ENCODE measurements at places on chromosomes 3 and 15.
A peak's percentile ranks its signal among the peaks of the same experiment; 100 is the strongest.

GRCh38 chr3:197222937-197223370 lies 75.5 kb downstream of the DLG1 start:
- DNase-seq, result no peak

DNA sequence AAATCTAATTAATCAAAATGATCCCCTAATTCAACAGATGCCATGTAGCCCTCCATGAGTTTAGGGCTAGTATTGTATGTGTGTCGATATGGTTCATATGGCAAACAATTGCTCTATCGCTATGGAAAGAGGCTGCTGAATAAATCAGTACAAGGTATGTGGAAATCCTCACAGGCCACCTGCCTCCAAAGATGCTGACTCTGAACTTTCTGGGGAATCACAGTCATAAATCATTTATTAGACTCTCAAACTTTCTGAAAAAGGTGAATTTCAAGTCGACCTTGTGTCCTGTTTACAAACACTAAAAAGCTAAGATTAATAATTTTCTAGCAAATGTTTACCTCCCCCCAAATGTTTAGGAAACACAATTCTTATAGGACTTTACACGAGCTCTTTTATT lies 462.6 kb downstream of the GABRG3 start:
- no peak for DNase-seq

- DNase-seq, result no peak
Measured at GRCh38 chr3:165617134-165617533, 220.1 kb downstream of the BCHE start.

- peak; percentile 51 for DNase-seq
Measured at GRCh38 chr3:32460031-32460749, 42.5 kb downstream of the CMTM6 start.

- DNase-seq, result peak; percentile 11
Measured at GRCh38 chr3:185659942-185660921, 74.1 kb downstream of the SENP2 start.

DNA sequence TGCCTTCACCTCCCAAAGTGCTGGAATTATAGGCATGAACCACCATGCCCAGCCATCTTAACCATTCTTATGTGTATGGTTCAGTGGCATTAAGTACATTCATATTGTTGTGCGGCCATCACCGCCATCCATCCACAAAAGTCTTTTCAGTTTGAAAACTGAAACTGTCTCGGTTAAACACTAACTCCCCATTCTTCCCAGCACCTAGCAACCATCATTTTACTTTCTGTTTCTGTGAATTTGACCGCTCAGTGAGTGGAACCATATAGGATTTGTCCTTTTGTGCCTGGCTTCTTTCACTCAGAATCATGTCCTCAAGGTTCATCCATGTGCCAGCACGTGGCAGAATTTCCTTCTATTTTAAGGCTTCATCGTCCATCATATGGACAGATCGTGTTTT lies 5.8 kb downstream of the MCM2 start:
- no peak for DNase-seq

- DNase-seq, result no peak
Measured at GRCh38 chr3:2099028-2099671, 484 bp downstream of the CNTN4 start.

- no peak for DNase-seq
Measured at GRCh38 chr3:194053136-194053535, 82.8 kb upstream of the HES1 start.

DNA sequence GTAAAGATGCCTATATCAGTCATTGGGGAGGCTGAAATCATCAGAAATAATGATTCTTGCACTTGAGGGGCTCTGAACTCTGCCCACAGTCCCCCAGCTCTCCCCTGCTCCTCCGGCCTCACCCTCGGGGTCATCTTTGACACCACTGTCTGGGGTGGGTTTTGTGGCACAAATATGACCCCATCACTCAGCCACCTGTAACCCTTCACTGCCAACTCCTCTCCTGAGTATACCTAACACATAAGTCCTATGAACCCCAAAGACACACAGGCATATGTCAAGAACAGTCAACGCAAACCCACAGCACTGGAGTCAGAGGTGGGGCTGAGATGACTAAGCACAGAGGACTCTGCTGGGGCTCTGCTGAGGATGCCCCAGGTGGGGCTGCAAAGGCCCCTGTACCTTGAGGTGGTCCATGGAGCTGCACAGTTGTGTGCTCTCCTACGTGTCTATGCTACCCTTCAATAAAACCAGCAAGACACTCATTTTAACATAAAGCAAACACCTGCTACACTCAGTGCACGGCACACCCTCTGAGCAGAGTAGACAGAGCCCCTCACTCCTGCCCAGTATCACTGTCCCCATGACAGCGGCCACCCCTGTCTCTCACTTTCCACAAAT lies 29.9 kb downstream of the SLC41A3 start:
- DNase-seq, result no peak

DNA sequence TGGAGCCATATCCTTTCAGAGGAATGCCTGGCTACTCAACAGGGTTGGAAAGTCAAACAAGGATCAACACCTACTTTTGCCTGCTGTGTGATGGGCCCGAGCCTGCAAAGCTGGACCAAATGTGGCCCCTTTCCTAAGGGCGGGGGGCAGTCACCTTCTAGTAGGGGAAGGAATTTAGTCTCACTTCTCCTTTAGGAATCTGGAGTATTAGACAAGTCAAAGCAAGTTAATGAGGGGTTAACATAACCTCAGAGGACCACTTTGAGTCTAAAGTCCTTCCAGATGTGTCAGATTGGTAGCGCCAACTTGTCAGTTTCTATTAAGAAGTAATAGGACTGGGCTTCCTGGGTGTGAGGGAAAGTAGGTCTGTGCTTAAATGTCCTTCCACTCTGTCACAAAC lies 6.8 kb downstream of the EXOSC7 start:
- no peak for DNase-seq

DNA sequence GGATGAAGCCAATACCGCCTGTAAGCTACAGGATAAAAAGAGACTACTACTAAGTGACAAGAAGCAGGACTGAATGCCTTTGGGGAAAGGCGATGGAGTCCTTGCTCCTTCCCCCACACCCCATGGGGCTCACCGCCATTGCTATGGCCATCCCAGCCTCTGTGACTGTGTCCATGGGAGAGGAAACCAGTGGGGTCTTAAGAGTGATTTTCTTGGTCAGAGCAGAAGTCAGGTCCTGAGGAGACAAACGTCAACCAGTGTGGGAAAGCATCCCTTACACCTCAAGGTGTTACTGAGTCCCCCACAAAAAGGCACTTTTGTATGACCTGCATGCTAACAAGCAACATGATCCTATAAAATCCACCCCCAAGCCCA lies 913 bp downstream of the IMPDH2 start:
- no peak for DNase-seq

- DNase-seq, result no peak
Measured at GRCh38 chr3:122982216-122983185, 45.1 kb downstream of the SEMA5B start.

DNA sequence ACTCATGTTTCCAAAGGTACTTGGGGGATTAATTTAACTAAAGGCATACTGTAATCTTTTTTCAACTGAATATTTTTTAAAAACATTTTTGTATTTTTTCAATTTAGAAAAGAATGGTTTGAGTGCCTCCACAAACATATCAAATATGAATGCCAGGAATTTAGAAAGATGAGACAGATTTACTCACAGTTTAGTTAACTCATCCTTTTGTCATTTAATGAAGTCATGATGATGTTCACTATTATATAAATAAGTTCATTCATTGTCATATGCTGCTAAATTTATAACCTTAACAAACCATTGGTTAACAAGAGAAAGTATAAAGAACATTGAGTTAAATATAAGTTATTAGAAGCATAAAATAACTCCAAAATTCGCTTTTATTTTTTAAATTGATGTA lies 50.0 kb downstream of the FGF7 start:
- DNase-seq, result no peak

- DNase-seq, result no peak
Measured at GRCh38 chr3:32431481-32431880, 39.8 kb downstream of the CMTM7 start.

- DNase-seq, result no peak
Measured at GRCh38 chr15:53328341-53328740, 431.1 kb downstream of the WDR72 start.

GRCh38 chr3:156751461-156752025 lies 74.6 kb upstream of the LEKR1 start:
- DNase-seq, result no peak

DNA sequence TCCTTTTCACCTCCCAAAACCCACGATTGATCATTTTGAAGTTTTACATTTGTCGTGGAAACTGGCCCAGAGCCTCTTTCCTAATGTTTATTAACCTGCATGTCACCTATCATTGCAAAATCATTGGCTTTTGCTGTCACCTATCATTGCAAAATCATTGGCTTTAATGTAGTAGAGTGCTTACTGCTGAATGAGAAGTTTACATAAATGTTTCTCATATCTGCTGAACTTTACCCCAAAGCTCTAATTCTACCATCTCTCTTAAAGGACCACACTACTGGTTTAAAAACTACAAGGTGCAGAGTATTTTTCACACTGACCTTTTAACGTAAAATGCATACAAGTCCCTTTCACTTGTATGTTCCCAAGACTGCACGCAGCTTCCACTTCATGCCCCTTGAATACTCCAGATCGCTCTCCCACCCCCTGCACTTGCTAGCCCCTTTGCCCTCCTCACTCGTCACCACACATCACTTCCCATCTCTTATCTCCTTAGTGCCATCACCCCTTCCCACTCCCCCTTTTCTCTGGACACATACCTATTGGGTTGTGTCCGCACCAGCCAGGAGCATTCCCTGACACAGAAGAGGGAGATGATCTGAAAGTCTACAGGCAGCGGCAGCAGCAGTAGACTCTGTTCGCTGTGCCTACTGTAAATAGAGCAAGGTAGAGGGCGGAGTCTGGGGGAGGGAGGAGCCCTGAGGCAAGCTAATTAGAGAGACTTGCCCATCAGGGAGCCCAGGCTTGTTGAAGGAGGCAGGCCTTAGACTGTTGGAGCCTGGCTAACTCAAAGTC lies 30.2 kb upstream of the ATOSA start:
- DNase-seq, result no peak
